Stimulated activated CD8-positive, alpha-beta memory T cell treated with anti-CD3 and anti-CD28 coated beads, Interleukin-2, amount 100 ng/mL, for 48 hours (primary cell): ENCODE measurements at places on chromosomes 2 and 18.

DNA sequence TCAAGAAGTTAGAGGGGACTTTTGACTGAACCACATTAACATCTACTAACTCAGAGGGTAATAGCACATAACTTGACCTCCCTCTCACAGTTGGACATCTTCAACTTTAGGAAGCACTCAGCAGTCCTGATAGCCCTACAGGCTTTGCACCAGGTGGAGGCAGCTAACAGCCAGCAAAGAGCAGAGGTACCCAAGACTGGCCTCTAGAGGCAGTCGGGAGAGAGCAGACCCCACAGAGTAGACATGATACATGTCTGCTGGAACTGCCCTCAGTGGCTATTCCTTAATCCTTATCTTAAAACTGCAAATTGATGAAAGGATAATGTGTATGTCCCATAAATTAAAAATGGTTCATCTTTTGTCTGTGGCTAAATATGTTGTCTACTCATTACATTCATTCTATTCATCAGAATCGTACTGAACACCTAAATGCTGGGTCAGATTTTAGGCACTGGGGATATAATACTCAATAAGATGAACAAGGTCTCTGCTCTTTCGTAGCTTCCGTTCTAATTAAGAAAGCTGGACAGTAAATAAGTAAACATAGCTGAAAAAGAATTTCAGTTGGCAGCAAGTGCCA is 49.8 kb downstream of the CAB39 start:
- no peak for DNase-seq

DNA sequence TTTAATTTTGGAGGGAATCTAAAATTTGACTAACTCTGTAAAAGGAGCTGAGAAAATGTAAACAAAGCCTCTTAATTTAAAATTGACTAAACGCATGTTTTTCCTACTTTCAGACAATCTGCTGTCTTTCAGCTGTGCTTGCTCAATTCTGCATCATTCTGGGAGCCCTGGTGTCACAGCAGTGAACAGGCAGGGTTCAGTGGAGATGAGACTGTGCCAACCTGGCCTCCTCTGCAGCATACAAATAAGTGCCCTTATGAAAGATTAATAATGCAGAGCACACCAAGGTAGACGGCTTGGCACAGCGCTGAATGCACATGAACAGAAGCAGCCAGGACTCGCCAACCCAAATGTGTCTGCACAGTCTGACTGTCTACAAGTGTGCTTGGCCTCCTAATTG is 222.0 kb upstream of the CHAC2 start:
- no peak for DNase-seq

GRCh38 chr2:230144355-230144754 is 75.4 kb downstream of the SP110 start:
- no peak for DNase-seq

DNA sequence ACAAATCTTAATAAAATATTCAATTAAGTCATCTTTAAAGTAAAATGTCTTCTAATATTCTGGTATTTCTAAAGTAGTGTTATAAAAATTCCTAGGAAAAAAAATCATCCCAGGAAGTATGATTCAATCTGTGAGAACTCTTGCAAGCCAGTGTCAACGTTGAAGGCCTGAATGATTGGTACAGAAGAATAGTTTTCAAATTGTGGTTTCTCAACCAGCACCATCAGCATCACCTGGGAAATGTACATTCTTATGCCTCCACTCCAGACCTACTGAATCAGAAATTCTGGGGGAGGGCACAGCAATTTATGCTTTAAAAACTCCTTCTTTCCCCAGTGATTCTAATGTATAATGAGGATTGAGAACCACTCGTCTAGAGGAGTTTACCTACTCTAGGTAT is 62.3 kb upstream of the C2orf15 start:
- no peak for DNase-seq

GRCh38 chr2:3492951-3493614 is 26.2 kb downstream of the ADI1 start:
- no peak for DNase-seq

- no peak for DNase-seq
Observed at GRCh38 chr2:190653931-190654330, 5.0 kb downstream of the NAB1 start.

DNA sequence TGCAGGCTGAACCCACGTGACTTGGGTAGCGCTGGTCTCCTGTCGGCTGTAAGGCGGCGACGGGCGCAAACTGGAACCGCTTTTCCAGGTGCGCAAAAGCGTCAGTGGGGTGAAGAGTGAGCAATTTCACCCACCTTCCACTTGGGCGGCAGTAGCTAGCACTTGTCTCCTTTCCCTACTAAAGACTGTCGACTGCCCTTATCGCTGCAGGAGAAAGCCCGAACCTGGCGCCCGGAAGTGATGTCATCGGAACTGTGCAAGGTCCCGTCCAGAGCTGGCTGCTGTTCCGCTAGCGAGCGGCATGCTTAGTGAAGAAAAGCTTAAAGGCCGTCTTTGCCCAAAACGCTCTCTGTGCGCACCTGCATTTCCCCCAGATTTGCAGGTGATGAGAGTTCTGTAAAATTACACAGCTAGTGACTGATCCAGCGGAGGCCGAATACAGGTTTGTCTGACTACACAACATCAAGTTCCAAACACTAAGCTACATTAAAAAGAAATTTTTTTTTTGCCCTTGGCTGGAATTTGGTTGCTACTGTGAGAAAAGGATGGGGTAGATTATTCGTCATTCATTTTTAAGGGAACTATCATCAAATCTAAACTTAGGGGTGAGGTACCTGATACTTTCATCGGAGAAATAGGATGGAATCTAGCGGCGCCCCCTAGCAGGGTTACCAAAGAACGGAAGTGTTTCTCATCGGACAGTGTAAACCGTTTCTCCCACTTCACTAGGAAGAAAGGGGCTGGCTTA is at the start of gene OSGEPL1:
OSGEPL1 (minus strand) TSS at position 242 of the 748 bp plus-strand sequence. CDS start 1,152 bp downstream, outside the sequence.
- peak; percentile 87 for DNase-seq
